Esophagus squamous epithelium (tissue), 5 donors: ENCODE measurements at places on chromosomes 4 and X. TPM values are rescaled to one million over a fixed set of nuclear protein-coding genes. Genes with fewer than 3 reads are reported as not detected.

Gene LDB2
- total RNA-seq = 7.9 TPM

Gene TDO2
- 2.0 TPM for total RNA-seq

DNA sequence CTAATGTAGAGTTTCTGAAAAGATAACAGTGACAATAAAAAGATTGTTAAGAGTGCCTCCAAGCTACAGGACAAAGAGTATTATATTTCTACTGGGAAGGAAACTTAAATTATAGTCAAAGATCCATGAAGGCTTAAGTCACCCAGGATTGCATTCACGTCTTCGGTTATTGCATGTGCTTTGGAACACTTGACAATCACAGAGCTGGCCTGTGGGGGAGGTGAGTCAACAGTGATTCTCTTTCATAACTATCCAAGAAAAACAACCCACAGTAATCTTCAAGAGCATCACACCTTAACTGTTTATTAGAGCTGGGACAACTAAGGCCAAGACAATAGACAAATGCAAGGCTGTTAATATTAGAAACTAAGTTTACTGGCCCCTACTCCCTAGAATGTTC lies 40.3 kb downstream of the PDGFC start:
- no peak for DNase-seq

DNA sequence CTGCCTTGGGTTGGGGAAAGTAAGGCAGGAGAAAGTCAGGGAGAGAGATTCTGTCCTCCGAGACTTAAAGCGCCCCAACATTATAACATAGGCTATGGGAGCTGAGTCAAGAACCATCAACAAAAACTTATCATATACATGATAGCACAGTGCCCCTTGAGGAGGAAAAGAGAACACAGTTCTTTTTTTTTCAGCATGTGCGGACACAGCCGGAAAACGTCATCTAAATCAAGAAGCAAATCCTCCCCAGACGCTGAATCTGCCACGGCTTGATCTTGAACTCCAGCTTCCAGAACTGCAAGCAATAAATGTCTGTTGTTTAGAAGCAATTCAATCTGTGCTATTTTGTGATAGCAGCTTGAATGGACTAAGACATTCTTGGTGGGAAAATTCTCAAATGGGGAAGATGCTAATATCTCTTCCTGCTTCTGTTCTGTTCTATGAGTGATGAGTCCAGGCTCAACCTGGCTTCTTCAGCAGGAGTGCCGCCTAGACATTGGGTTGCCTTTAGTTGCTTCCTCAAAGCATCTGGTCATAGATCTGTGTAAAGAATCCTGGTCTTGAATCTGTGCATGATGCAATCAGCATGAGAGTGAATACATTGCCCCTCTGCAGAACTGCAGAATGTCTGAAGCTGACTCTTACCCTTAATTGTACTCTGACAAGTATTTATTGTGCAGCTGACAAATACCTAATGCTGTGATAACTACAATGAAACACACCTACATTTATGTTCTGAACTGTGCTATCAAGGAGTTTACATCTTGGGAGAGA lies 549.8 kb upstream of the PRKX start:
- DNase-seq = no peak

- DNase-seq = no peak
These were observed 4.8 kb downstream of the NOCT start for GRCh38 chr4:139020384-139020783.

GRCh38 chr4:101784957-101785356 lies 5.6 kb upstream of the BANK1 start:
- DNase-seq = no peak
